ENCODE measurements at places on chromosomes 16 and 17.

DNA sequence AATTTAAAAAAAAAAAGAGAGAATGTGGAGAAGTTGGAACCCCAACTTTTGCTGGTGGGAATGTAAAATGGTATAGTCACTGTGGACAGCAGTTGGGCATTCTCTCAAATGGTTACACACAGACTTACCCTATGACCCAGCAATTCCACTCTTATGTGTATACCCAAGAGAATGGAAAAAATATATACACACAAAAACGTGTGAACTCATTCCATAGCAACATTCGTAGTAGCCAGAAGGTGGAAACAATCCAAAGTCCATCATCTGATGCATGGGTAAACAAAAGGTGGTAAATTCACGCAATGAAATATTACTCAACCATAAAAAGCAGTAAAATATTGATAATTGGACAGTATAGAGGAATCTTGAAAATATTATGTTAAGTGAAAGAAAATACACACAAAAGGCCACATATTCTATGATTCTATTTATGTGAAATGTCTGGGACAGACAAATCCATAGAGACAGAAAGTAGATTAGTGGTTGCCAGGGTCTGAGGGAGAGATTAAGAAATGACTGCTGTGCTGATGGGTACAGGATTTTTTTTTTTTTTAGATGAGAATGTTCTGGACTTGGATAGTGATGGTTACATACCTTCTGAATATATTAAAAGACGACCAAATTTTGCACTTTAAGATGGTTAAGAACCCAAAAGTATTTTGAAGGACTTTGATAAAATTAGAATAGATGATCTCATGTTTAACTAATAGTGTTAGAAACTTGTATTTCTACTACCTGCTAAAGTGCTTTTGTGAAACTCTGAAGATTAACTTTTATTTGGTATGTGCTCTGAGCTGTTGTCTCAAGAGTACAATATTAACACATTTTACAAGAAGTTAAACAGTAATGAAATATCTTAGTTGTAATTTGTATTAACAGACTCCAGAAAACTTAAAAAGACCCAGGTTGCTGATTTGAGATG lies 60.9 kb downstream of the MRTFB start:
- DNase-seq, result no peak

DNA sequence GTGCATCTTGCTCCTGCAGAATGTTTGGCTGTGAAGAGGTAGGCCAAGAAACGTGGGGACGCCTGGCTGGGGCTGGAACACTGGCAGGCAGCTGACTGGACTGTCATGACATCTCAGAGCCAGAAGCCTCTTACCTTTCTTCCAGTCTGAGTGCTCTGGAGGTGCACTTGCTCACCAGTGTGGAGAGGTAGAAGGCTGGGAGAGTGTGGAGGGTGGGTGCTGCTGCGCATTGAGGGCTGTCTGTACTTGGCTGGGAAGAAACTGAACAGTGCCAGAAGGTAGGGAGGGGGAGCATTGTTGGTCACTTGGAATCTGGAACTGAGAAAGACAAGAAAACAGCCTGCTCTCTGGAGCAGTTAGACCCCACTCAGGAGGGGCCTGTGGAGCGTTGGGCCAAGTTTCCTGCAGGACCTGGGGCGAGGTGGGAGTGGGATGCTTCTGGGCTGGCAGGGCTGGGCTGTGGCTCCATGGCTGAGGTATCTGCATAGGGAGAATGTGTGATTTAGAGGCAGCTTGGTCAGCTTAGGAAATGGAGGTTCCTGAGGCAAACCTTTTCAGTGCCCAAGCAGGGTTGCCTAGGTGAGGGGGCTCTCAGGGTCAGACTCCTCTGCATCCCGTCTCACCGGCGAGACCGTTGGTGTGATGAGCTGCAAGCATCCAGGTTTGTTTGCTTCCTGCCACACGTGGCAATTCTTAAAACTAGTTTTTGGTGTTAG lies 55.1 kb downstream of the KSR1 start:
- no peak for DNase-seq

- no peak for DNase-seq
Observed at GRCh38 chr16:78506367-78507193, 407.1 kb downstream of the WWOX start.

GRCh38 chr16:23678430-23679273 lies at the start of gene PLK1:
TSS of gene PLK1 (plus strand) at chr16:23678889. CDS start at chr16:23678933, 44 bp downstream.
- peak; percentile 96 for DNase-seq

GRCh38 chr17:80822700-80823410 lies 168.8 kb upstream of the CHMP6 start:
- no peak for DNase-seq

- no peak for DNase-seq
Observed at GRCh38 chr16:77850636-77851333, 62.4 kb downstream of the VAT1L start.

DNA sequence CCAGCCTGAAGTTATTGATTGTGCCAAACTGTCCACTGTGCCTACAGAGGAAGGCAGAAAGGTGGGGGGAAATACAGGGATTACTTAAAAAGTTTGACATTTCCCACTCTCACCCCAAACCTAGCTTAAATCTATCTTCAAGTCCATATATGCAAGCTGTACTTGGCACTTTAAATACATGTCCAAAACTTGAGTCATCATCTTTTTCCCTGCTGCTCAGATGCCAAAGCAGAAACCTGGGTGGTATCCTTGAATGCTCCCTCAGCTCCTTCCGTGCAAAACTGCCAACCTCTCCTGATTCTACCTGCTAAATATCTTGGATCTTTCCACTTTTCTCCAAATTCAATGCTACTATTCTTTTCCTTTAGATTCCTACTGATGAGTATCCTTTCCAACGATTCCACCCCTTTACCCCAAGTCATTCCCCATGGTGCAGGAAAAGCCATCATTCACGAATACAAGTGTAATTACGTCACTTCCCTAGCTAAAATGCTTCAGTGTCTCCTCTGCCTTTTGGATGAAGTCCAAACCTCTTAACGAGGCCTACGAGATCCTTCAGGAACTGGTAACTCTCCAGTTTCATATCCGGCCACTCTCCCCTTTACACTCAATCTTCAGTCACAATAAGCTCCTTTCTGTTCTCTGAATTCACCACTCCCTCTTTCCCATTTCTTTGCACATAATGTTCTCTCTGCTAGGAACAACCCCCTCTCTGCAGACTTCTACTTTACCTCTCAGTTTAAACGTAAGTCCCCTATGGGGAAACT lies 9.3 kb downstream of the BECN1 start:
- DNase-seq, result no peak

DNA sequence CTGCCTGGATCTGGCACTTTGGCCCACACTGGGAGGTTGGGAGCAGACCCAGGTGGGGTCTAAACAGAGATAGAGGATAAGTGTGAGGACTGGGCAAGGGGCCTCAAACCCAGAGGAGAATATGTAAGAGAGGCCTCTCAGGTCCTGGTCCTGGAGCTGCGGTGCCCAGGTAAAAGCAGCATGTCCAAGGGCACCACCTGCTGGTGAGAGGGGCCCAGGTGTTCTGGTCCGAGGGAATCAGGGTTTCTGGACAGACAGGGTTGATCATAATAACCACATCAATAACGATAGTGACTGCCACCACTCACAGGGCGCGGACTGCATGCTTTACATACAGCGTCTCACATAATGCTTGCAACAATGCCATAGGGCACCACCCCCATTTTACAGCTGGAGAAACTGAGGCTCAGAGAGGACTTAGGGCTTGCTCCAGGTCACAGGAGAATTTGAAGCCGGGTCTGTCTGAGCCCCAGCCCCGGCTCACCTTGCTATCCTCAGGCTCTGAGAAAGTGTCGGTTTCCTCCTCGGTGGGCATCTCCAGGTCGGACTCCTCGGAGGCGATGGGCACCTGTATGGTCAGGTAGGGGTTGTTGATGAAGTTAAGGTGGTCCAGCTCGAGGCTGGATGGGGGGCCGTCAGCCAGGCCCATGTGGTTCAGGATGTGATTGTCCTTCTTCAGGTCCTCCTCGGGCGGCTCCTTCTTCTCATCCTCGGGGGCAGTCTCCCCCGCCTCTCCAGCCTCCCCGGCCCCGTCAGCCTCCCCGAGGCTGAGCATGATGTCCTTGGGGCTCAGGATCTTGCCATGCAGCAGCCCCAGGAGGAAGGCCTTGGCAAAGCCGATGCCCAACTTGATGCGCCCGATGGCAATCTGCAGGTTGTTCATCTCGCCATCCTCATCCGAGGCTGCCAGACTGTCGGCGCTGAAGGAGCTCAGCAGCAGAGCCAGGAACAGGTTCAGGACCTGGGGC lies 19.1 kb upstream of the CD79B start:
- DNase-seq, result peak; percentile 54

- DNase-seq, result no peak
Observed at GRCh38 chr16:3274490-3274889, 8.8 kb upstream of the ZNF263 start.

GRCh38 chr16:50591209-50591608 lies 43.0 kb downstream of the NKD1 start:
- DNase-seq, result no peak

DNA sequence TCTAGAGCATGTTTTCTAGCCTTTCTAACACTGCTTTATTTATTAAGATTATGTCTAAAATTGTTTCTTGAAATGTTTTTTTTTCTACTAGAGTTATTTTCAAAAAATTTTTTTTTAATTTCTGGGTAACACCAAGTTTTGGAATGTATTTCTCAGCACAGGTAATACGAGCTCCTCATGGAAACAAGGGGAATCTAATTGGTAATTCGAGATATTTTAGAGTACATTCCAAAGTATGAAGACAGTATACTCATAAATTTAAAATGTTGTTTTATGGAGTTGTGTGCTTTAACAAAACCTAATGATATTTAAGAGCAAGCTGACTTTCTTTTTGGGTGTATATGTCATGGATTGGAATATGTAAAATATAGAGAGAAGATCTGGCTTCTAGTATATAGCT lies 42.4 kb downstream of the OMG start:
- DNase-seq, result no peak

DNA sequence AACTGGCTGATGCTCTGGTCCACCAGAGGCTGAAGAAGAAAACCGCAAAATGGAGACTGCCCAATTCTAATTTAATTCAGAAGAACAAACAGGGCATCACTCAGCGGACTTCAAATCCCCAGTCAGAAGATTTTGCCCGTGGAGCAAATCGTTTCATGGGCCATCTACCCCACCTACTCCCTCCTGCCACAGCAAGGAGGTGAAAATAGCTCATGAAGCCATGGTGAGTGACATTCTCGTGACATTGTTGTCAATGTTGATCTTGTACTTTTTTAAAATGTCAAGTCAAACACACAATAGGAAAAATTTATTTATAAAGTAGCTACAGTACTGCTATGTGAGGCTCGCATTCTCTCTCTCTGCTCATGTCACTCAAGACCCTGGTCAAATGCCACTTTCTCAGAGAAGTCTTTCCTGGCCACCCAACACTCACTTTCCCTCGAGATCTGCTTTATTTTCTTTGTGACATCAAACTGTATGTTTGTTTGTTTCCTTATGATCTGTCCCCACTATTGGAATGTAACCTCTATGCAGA lies 31.3 kb upstream of the SOX9 start:
- no peak for DNase-seq

DNA sequence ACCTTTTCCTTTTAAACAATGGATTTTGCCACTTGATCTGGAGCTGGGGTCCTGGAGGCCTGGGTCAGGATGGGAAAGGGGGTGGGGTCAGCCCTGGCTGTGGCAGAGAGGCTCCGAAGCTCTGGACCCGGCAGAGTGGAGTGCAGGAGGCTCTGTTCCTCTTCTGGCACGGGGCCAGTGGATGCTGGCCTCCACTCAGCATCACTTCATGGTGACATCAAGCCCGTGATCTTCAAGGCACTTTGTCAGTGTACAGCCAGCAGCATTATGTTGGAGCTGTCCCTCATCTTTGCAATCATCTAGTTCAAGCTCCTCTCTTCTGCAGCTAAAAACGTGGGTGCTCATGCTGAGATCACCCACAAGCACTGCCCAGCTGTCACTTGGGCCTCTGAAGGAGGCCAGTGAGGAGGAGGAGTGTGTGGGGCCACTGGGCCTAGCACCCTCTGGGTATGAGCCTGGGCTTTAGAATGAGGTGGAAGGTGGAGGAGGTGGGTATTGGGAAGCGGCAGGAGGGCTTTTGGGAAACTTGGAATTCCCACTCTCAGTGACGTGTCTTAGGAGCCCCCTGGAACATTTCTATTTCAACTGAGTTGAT lies 45.9 kb upstream of the MGAT5B start:
- DNase-seq, result no peak

GRCh38 chr17:41024697-41025096 lies 2.3 kb downstream of the KRTAP1-5 start:
- DNase-seq, result no peak

DNA sequence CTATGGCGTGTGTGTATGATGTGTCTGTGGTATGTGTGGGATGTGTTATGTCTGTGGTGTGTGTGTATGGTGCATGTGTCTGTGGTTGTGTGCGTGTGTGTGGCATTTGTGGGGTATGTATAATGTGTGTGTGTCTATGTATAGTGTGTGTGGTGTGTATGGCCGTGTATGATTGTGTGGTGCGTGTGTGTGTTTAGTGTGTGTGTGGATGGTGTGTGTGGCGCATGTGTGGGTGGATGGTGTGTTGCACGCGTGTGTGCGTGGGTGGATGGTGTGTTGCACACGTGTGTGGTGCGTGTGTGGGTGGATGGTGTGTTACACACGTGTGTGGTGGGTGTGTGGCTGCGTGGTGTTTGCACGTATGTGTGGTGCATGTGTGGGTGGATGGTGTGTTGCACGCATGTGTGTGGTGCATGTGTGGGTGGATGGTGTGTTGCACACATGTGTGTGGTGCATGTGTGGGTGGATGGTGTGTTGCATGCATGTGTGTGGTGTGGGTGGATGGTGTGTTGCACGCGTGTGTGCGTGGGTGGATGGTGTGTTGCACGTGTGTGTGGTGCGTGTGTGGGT lies 5.6 kb upstream of the SLC38A10 start:
- no peak for DNase-seq

DNA sequence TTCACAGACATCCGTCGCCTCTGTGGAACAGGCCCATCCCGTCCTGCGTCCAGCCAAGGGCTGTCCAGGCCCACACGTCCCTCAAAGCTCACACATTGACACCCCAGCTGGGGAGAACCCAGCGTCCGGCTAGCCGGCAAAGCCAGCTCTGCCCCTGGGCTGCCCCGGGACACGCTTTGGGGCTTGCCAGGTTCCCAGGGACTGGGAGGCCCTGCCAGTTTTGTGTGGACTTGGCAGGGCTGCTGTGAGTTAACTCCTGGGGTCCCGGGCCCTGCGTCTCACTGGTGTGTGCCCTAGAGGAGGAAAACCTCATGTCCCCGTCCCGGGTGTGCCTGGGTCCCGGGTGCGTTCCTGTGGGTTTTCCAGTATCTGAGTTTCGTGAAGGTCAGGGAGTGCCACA lies 6.3 kb downstream of the SOX8 start:
- DNase-seq, result no peak

- no peak for DNase-seq
Observed at GRCh38 chr17:42052346-42052877, 2.0 kb upstream of the C17orf113 start.

- peak; percentile 32 for DNase-seq
Observed at GRCh38 chr16:67752641-67753040, 33.5 kb upstream of the GFOD2 start.

- DNase-seq, result no peak
Observed at GRCh38 chr17:57420734-57421717, 164.7 kb downstream of the MSI2 start.

GRCh38 chr16:8182761-8183160 lies 407.6 kb downstream of the TMEM114 start:
- DNase-seq, result no peak
